ENCODE measurements at places on chromosomes 6 and 20. TPM values are rescaled to one million over a fixed set of nuclear protein-coding genes. Genes with fewer than 3 reads are reported as not detected.

DNA sequence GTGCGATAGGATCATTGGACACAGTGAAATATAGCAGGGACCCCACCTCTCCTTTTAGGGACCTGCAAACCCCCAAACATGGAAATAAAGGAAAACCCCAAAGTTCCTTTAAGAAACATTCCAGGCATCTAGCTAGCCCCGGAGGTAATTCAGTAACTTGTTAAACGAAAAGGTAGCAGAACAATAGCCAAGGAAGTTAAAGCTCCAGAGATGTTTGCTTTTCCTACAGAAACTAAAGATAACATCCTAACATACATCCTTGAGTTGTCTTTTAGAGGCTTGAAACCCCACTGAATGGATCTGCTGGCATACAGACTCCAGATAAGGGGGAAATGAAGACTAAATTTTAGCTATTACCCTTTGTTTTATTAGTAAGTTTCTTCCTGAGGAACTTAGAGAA, 51.0 kb downstream of the FAM184A start:
- no peak for DNase-seq

DNA sequence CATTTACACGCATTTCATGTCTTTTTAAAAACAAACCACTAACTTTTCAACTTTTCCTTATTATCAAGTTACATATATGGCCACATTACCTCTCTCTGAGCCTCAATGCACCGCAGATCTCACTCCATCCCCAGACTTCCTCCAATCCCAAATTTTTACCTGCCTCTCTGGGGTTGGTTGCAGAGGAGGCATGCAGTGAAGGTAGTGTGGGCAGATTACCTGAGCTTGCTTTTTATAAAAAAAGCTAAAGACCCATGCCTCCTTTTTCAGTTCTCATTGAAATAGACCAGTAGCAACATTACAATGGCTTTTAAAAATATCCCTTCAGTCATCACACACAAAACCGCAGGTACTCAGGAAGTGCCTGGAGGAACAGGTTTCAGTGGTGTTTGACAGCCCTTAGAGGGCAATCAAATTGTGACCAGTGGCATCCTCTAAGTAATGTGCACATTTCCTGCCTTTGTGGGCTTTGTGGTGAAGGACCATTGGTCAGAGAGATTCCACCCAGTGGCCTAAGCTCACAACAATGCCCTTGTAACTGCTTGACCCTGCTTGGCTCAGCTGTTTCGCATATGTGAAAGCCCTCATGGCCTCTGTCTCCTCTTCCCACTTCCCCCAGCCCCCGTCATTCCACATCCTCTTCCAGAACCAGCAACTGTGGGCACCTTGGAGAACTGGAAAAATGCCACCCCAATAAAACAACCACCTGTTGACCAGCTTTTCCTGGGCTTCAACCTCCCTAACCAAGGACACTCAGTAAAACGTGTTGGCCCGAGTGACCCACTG, 30.2 kb upstream of the IL17A start:
- DNase-seq = no peak

GRCh38 chr6:17638212-17638715, 38.2 kb downstream of the FAM8A1 start:
- DNase-seq = no peak

DNA sequence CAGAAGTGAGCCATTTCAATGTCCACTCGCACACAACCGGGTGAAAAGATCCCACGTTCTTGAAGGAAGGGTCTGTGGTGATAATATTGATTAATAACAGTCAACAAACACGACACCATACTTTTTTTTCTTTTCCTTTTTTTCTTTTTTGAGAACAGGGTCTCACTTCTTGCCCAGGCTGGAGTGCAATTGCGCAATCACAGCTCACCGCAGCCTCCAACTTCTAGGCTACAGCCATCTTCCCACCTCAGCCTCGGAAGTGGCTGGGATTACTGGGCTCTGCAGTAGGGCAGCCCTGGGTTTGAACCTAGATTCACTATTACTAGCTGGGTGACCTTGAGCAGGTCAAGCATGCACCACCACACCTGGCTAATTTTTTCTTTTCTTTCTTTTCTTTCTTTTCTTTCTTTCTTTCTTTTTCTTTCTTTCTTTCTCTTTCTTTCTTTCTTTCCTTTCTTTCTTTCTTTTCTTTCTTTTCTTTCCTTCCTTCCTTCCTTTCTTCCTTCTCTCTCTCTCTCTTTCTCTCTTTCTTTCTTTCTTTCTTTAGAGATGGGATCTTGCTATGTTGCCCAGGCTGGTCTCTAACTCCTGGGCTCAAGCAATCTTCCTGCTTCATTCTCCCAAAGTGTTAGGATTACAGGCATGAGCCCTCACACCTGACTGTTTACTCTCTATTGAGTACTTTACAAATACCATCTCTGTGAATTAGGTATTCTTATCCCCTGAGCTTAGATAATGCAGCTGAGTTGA, 123.9 kb downstream of the SNX5 start:
- DNase-seq = no peak

DNA sequence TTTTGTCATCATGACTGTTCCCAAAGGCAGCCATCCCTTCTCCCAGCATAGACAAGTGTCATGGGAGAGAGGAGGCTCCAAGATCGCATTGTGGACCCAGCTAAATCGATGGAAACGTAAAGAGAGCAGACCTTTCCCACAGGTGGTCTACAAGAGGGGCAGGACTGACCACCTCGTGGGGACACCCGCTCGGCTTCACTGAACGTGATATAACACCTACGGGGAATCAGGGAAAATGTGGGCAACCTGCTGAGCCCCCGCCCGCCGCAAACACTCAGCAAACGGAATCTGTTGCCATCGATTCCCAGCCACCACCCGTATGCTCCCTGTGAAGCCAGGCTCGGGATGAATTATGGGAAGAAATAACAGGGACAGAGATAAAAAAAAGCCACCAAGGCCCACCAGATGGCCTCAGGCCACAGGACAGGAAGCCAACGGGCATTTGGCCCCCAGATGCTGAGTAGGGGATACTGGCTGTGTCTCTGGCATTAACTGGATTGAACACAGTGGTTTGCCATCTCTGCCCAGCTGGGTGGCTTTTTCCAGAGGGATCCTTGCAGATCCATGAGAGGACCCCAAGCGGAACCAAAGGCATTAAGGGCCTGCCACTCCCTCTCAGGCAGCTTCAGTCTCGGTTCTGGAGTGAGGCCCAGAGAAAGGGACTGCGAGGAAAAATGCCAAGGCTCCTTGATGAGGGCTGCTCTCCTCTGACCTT, 44.4 kb downstream of the BMP7 start:
- DNase-seq = no peak

DNA sequence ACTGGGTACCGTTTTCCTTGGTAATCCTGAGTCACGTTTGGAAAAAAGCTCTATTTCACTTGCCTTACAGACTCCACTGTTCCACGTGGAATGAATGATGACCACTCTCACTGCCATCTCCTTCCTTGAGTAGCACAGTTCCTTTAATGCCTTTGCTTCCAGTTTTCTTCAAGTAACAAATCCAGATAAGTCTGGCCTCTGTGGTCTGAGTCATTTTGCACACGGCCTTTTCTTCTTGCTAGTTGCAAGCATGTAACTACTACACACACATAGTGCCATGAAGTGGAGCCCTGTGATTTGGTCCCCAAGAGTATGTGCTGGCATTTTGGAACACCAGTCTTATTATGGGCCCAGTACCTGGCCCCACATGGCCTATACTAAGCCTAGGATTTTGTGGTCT, 182.8 kb downstream of the SASH1 start:
- DNase-seq = no peak

DNA sequence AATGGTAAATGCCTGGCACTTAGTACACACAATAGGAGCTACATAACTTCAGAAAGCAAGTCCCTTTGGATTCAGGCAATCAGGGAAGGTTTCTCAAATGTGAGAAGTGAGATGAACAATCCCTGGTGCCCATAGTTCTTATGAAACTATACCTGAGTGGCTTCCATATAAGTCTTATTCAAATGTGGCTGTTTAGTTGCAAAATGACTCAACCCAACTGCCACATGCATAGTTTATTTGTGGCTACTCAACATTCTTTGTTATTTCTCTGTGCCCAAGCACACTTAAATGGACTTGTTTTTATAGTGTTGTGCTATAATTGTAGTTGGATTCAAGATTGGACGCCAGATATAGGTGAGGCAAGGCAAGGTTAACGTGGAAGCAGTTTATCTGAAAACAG, 93.7 kb upstream of the ATXN1 start:
- DNase-seq = no peak

DNA sequence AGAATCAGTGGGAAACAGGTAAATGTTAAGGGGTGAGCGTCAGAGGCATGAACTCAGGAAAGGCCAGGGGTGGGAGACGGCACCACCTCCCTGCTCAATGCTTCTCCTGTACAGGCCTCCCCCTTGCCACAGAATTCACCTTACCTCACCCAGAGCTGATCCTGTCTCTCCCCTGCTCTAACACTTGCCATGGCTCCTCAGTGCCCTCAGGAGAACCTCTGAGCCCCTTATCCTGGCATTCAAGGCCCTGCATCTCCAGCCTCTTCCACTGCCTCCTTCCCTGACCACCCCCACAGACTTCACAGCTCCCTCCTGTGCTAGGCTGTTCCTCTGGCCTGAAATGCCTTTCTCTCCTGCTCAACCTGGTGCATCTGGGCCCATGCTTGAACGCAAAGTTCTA, 33.9 kb downstream of the BPIFB1 start:
- DNase-seq = no peak

DNA sequence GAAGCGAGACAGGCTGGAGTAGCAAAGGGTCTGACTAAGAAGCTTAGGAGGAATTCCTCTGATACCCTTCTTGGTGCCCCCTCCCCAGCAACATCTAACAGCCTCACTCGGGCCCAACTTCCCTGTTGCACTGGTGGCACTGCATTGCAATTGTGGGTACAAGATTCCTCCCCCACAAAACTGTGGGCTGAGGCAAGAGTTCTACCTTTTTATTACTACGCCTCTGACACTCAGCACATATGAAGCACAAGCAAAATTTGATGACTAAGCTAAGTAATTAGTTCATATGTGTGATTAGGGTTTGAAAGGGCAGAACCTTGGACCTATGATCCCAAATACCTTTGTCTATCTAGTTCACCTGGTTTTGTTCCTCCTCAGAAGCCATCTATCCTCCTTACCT, 83.5 kb downstream of the ZHX3 start:
- DNase-seq = no peak

- DNase-seq = no peak
Measured at GRCh38 chr20:31698803-31699718, 23.6 kb downstream of the BCL2L1 start.

DNA sequence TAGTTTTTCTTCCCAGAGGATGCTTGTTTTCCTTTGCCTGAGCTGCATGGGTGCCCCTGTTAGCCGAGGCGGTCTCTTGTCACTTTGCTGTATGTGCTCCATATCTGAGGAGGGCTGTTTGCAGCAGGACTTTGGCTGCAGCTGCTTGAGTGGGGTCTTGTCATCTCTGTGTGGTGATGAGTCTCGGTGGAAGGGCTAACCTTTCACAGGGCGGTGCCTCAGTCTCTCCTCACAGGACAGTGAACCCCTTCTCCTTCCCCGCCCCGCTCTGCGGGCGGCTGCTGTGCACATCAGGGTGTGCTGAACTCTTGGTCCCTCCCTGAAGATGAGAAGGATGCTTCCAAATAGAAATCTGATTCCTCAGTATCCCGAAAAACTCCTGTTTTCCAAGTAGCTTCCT, 75.1 kb downstream of the SYNJ2 start:
- no peak for DNase-seq

GRCh38 chr6:85361643-85362014, 88.3 kb upstream of the NT5E start:
- DNase-seq = no peak

DNA sequence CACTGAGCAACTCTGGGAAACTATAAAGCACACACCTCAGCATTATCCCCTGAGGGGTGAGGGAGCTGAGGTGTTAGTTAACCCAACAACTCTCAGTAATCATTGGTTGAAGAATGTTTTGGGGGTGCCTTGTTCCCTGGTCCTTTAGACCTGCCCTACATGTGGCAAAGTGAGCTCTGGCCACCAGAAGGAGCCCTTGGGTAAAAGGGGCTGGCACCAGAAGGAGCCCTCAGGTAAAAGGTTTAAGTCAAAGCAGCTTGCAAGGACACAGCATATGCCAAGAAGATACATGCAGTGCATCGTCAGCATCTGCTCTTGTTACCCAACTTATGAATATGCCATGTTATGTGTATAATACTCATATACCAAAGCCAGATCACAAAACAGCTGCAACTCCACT, 1081.7 kb downstream of the KIF16B start:
- no peak for DNase-seq

DNA sequence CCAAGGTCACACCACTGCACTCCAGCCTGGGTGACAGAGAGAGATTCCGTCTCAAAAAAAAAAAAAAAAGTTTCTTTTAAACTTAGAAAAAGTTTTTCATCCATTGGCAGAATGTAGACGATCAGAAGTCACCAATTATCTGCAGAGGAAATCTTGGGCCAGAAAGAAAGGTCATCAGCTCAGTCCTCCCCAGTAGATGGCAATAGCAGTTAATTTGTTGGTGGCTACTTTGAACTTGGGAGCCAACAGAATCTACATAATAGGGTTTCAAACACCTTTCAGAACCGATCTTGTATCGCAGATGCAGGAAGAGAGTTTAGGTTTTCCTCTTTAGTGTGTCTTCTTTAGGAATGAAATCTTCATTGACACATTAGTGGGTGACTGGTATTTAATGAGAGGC, 41.7 kb downstream of the LBP start:
- DNase-seq = no peak

GRCh38 chr20:47493963-47494293, 7.8 kb upstream of the NCOA3 start:
- DNase-seq = no peak

DNA sequence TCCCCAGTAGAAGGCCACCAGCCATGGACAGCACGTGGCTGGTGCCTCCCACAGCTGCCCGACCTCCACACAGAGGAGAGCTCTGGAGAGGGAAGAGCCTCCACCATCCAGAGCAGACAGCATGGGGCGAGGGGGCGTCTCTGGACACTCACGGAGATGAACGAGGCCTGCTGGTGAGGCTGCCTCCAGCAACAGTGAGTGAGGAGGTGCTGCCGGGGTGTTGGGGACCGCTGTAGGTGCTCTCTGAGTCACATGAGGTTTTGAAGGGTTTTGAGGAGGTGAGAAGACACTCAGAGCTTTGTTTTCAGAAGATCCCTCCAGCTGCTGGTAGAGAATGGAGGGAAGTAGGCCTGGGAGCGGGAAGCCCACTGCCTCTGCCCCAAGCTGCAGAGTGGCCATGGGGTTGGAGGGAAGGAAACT, 65.6 kb downstream of the THBS2 start:
- DNase-seq = no peak

DNA sequence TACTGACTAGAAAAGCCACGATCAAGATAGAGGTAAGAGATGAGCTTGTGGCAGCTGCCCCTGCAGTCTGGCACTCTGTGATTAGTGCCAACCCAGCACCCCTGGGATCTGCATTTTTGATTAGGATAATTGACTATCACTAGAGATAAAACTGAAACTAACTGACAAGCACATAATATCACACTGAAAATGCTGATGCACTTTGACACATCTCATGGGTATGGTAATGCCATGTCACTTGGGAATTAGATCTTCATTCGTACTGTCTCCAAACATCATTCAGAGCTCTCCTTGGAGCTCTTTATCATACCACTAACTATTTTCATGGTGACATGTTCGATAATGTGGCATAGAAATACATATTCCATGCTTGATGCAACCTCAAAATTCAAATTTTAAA, 612.9 kb upstream of the BTBD3 start:
- no peak for DNase-seq

LGSN gene
- not detected for total RNA-seq

TFB1M gene
- total RNA-seq = 36.8 TPM

LSM14B gene
- total RNA-seq = 73.6 TPM

MYLK4 gene
- total RNA-seq = 0.49 TPM

NKX2-2 gene
- total RNA-seq = 1.2 TPM
